ENCODE measurements at places on chromosomes 1 and 21. TPM values are rescaled to one million over a fixed set of nuclear protein-coding genes. Genes with fewer than 3 reads are reported as not detected.

DNA sequence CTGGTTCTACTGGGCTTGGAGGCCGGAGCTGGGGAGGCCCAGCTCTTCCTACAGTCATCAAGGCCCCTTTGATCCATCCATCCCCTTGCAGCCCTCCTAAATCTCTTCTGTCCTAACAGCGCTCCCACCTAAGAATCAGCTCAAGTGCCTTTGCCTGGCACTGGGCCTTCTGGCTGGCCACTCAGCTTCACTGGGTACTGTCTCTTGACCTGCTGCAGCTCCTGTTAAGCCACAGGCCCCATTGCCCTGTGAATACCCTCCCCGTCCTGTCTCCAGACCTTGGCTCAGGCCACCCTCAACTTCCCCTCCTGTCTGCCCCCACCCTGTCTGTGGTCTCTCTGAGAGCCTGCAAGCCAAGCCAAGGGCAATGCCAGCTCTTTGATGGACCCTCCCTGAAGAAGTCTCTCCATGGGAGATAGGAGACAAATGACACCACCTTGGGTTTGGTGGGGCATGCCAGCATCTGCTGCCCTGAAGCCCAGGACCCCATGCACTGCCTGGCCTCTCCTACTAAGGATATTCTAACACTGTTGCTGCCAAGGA is 27.3 kb downstream of the FAM151A start:
- 0 out of 2 replicates have a peak overlapping the region, but pooled peaks have one; percentile 71 for H3K27ac ChIP-seq
- no peak for DNase-seq
- H3K36me3 ChIP-seq = no peaks in the 10 kb centered on the region
- H3K4me1 ChIP-seq = peaks cover 11% of the 10 kb centered on the region

DNA sequence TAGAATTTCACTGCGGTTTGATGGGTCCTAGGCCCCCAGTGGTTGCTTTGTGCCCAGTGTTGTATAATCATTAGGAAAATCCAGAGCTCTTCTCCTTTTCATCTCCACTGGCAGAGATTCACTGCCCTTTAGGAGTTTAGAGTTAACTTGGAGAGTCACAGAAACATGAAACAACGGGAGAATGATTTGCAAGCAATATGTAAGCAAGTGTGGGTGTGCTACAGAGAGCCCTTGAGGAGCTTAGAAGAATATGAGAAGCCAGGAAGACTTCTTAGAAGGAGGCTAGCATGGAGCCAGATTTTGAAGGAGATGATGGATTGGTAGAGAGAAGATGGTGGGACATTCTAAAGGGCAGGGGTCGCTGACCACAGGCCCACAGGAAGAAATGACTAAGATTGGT is 327.3 kb downstream of the ZNF326 start:
- no peak overlapping the region for H3K27ac ChIP-seq
- no peaks in the 10 kb centered on the region for H3K36me3 ChIP-seq
- H3K27me3 ChIP-seq = no peaks in the 10 kb centered on the region
- no peak overlapping the region for H3K4me3 ChIP-seq
- no peak for DNase-seq
- H3K4me1 ChIP-seq = peaks cover 11% of the 10 kb centered on the region

- no peak overlapping the region for H3K27ac ChIP-seq
- H3K27me3 ChIP-seq = peaks cover 2% of the 10 kb centered on the region
- no peaks in the 10 kb centered on the region for H3K36me3 ChIP-seq
- DNase-seq = no peak
These were observed 17.1 kb upstream of the OBSCN start for GRCh38 chr1:228190778-228191177.

DNA sequence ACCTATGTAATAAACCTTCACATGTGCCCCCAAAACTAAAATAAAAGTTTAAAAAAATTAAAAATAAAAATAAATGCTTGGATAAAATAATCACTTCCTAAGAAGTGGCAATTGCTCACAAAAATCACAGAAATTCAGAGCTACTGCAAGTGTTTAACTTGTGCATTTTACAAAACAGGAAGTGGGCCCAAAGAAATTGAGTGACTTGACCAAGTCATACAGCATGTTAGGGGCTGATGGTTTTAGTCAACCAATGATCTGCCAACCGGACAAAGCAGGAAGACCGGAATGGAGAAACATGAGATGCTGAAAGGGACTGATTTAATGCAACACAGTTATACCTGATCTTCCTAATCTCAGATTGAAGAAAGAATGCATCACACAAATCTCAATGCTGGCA is 96.5 kb downstream of the SMYD2 start:
- H3K4me3 ChIP-seq = no peak overlapping the region
- DNase-seq = no peak
- H3K27me3 ChIP-seq = no peaks in the 10 kb centered on the region
- H3K4me1 ChIP-seq = peaks cover 28% of the 10 kb centered on the region

DNA sequence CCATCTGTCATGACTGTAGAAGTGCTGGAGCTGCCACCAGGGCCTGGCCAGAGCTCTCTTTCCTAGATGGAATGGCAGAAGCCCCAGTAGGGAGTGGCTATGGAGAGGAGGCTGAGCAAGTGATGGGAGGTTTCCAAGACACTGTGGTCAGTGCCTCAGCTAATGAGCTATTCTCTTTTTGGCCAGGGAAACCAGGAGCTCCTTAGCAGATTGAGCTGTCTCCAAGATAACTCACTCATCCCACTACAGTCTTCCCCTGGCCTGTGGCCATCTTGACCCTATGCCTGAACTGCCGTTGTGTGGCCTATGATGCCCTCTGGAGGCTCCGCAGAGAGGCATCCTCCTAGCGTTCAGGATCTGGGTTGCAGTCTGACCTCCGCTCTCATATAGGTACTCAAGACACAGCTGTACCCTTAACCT is 60.5 kb downstream of the ERI3 start:
- H3K4me1 ChIP-seq = no peaks in the 10 kb centered on the region
- H3K27me3 ChIP-seq = no peaks in the 10 kb centered on the region
- DNase-seq = peak; percentile 73
- H3K4me3 ChIP-seq = no peak overlapping the region
- H3K27ac ChIP-seq = no peak overlapping the region
- H3K36me3 ChIP-seq = peaks cover 12% of the 10 kb centered on the region

DNA sequence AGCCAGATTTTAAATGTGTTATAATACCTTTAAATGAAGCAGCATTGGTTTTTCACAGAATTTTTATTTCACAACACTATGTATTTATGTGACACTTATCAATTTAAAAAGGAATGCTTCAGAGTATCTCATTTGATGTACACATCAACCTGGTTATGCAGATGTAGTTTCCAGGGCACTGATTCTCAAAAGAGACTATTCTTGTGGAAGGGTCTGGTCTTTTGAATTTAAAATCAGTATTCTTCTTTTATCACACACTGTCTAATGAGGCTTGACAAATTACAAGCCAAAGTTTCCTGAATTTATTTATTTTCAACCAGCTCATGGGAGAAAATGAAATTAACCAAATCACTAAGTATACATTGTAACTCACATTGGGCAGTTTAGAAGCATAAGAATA is 87.4 kb downstream of the NTPCR start:
- no peak overlapping the region for H3K27ac ChIP-seq
- peaks cover 16% of the 10 kb centered on the region for H3K36me3 ChIP-seq
- H3K4me3 ChIP-seq = no peak overlapping the region
- no peaks in the 10 kb centered on the region for H3K4me1 ChIP-seq
- no peaks in the 10 kb centered on the region for H3K27me3 ChIP-seq

DNA sequence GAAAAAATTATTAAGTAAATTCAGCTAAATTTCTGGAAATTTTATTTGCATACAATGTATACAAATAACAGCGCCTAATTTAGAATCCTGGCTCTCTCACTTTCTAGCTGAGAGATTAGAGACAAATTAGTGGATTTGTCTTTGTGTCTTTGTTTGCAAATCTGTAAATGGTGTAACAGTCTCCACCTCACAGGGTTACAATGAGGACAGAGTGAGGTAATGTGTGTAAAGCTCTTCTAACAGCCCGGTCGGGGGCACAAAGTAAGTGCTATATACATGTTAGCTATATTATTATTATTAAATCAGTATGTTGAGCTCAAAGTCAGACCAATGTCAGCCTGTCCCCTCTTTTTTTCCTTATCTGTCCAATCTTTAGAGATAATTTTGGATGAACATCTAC is 5.0 kb upstream of the ADAMTSL4 start:
- DNase-seq = no peak
- H3K4me3 ChIP-seq = no peak overlapping the region
- H3K27ac ChIP-seq = no peak overlapping the region
- H3K27me3 ChIP-seq = peaks cover 23% of the 10 kb centered on the region

Gene EXO1
- total RNA-seq = 31.7 TPM

Gene GRHL3
- total RNA-seq = 1.5 TPM
